ENCODE measurements at places on chromosomes 5 and 9.

GRCh38 chr5:58886315-58887207, 303.7 kb downstream of the RAB3C start:
- peak; percentile 75 for DNase-seq

GRCh38 chr5:8522646-8523045, 653.7 kb downstream of the MTRR start:
- no peak for DNase-seq

DNA sequence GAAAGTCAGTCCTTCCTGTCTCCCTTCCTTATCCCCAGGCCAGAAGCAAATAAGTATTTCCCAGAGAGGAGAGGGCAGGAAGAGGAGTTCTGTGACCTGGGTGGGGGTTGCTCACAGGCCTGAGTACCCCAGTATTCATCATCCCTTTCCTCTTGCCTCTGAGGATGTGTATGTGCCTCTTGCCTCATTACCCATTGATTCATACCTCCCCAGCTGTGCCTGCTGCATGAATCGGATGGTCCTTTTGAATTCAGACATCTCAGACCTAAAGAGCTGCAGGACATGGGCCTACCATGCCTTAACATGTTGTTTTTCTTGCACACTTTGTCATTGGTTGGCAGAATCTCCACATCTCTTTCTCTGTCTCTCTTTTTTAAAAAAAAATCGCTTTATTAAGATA, 112.8 kb upstream of the SHB start:
- peak; percentile 75 for DNase-seq

DNA sequence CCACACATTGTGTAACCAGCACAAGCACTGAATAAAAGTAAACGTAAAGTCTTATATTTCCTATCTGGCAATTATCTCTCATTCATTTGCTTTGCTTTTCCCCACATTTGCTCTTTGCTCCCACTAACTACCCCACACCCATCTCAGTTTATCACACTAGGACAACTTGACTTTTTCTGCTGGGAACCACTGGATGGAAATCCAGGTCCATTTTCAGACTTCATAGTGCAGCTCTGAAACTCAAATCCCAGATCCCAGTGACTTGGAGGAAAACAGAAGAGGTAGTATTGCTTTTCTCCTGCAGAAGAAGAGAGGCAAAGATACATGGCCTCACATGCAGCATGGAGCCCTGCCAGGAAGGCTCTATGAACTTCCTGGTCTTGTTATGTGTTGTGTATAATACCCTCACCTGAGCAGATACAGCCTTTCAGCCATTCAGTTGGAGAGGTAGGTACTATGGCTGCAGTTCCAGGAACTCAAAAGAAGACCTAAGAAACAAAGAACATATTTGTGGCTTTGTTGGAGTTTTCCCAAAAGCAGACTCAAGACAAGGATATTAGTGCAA, 90.0 kb upstream of the NIPBL start:
- no peak for DNase-seq

- DNase-seq: peak; percentile 82
Observed at GRCh38 chr5:178111925-178112324, 1.4 kb upstream of the N4BP3 start.

DNA sequence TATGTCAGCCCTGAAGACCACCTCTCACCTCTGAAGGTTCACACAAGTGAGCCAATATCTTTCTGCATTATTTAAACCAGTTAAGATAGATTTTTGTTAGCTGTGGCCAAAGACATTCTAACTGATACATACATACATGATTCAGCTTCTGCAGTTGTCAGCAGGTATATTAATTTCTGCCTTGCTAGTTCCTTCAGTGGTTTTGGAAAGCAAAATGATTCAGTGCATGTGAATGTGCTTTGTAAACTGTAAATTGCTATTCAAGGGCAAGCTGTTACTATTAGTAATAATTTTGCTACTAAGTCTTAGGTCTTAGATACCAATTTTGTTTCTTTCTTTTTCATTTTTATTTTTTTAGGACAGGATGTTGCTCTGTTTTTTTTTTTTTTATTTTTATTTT, 89.2 kb upstream of the ERBIN start:
- peak; percentile 81 for DNase-seq

DNA sequence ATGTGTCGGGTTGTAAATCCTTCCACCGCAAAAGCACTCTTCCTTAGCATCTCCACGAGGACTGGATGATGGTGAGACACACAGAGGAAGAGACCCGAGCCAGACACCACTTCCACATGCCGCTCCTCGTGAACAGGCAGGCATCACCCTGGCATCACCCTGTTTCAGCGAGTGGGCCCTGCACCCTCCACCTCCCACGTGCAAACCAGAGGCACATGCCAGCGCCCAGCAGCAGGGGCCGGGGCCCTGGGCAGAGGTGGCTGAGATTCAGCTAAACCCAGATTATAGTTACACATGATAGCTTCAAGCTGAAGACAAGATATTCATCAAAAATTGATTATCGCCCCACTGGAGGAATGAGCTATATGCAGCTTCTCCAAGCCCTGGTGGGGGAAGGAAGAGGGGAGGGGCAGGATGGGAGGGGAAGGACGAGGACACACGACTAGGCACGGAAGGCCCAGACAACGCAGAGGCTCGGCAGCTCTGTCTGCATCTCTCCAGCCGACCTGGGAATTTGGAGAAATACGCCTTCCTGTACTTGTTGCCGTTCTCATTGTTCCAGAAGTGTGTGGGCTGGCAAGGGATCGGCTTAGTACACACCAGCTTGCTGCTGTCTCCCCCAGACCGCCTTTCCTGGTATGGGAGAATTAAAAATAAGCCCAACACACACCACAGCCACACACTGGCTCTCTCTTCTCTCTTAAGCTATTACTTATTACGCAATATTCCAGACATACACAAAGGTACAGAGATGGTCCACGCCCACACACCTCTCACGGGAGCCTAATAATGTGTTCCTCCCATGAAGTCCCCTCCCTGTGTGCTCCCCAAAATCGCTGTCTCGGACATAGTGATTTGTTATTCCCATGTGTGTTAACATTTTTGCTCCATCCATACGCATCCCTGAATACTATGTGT, 50.4 kb upstream of the ZNF354A start:
- DNase-seq: no peak
